ENCODE measurements at places on chromosomes 5 and 9.

- DNase-seq: no peak
Measured at GRCh38 chr5:146193285-146193684, 10.1 kb upstream of the RBM27 start.

DNA sequence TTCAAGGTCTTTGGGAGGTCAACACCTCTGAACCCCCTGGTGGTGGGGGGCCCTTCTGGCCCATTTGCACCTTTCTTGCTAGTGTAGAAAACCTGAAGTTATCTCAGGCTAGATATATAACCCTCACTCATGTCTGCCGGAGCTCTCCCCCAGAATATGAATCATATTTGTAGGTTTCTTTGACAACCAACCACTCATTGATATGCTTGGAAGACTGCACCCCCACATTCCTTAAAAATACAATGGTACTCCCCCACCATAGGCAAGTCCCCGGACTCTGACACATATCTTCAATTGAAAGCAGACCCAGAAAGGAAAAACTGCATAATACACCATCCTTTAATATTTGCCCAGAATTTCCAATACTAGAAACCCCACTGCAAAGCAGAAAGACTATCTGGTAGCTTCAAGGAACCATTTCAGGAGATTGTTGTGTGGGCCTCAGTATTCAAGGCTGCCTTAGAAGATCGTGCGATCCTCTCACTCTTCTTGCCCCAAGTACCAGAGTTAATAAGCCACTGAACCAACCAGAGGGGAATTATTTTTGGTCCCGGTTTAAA lies 978 bp upstream of the UBE2B start:
- DNase-seq: no peak

GRCh38 chr9:100449420-100449819 lies 22.5 kb downstream of the MSANTD3 start:
- no peak for DNase-seq

DNA sequence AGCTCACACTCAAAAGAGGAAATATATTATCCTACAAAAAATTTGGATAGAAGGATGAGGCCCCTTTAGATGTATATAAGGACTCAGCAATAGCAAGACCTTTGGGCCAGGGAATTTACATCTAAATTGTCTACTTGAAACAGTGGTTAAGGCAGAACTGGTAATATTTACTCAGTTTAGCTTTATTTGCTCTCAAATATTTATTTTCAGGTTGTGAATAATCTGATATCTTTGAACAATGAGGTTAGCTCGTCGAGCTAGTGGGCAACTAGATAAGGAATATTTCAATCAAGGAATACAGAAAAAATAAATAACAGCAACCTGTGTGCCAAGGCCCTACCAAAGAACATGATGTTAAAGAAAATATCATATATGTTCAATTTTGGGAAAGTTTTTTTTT lies 966.3 kb downstream of the DTWD2 start:
- no peak for DNase-seq

- no peak for DNase-seq
Measured at GRCh38 chr5:170306381-170306831, 8.8 kb upstream of the LCP2 start.

- no peak for DNase-seq
Measured at GRCh38 chr5:32369542-32370155, 56.9 kb upstream of the MTMR12 start.

GRCh38 chr9:109497226-109498153 lies 617 bp downstream of the PTPN3 start:
- peak; percentile 55 for DNase-seq

DNA sequence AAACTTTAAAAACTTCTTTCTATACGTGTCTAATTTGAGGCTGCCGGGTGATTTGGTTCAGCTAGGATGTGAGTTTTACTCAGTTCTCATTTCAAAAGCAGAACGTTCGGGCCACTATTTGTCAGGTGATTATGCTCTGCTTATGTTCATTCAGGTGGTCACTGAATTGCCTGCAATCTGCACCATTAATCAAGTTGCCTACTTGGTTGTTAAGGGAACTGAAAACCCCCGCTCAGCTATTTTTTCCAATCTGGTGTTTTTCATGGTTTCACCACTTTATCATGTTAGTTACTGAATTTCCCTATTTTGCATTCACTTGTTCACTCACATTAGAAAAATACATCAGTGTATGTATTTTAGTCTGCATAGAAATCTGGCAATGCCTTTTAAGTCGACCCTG lies 523.0 kb downstream of the CSNK1G3 start:
- DNase-seq: no peak

DNA sequence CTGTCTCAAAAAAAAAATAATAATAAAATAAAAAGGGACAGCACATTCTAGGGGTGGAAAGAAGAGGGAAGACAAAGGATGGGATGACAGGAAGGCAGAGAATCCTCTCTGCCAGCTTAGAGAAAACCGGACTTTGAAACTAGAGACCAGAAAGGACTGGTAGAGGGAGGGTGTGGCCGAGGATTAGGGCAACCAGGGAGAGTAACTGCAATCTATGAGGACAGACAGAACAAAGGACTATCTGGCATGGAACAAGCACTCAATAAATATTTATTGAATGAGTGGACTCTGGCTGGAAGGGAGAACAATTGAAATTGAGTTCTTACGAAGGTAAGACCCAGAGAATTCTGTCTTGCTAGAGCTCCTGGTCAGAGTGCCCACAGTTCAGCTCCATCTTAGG lies 2.4 kb downstream of the GBA2 start:
- DNase-seq: peak; percentile 74

- no peak for DNase-seq
Measured at GRCh38 chr9:7859701-7860334, 60.2 kb upstream of the DMAC1 start.

DNA sequence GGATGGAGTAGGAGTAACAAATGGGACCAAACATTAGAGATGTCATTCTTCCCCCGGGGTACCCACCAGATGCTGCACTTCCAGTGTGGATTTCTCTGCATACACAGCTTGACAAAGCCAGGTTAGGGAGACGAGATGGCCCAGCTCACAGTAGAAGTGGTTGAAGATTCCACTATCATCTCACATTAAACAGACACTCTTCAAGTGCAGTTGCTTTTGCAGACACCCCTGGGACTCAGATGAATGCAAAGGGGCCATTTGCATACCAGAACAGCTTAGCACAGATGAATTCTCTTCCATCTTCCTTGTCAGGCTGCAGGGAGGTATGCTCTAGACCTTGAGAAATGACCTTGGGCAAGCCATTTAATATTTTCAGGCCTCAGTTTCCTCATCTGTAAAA lies 12.6 kb upstream of the C5orf58 start:
- no peak for DNase-seq

- DNase-seq: no peak
Measured at GRCh38 chr5:176391999-176392398, 3.4 kb downstream of the HIGD2A start.

GRCh38 chr5:146426305-146426704 lies 20.8 kb upstream of the TCERG1 start:
- no peak for DNase-seq

DNA sequence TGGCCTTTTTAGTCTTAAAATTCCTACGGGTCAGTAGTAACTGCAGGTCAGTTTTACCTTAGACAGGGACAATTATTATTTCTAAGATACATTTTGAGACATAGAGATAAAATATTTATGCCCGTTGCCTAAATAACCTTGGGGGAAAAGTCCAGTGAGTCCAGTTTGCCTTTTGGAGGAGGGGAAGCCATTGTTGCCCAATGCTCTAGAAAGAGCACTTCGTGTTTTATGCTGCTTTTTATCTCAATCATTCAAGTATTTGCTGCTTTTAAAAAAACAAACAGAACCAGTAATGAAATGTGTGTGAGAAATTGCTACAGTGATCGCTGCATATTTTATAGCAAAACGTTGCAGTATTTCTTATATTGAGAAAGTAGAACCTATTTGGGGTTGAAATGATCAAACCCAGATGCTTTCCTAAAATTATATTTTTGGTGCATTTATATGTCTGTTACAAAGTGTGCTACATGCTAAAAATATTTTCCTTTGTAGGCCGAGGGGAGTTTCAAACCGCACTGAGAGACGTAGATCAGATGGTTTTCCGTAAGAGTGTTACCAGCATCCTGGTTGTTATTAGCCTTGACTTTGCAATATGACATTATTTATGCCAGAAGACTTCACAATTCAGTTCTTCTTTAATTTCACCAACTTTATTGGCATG lies 266.8 kb downstream of the AOPEP start:
- DNase-seq: no peak

GRCh38 chr9:14500705-14501104 lies 186.8 kb upstream of the NFIB start:
- DNase-seq: no peak

DNA sequence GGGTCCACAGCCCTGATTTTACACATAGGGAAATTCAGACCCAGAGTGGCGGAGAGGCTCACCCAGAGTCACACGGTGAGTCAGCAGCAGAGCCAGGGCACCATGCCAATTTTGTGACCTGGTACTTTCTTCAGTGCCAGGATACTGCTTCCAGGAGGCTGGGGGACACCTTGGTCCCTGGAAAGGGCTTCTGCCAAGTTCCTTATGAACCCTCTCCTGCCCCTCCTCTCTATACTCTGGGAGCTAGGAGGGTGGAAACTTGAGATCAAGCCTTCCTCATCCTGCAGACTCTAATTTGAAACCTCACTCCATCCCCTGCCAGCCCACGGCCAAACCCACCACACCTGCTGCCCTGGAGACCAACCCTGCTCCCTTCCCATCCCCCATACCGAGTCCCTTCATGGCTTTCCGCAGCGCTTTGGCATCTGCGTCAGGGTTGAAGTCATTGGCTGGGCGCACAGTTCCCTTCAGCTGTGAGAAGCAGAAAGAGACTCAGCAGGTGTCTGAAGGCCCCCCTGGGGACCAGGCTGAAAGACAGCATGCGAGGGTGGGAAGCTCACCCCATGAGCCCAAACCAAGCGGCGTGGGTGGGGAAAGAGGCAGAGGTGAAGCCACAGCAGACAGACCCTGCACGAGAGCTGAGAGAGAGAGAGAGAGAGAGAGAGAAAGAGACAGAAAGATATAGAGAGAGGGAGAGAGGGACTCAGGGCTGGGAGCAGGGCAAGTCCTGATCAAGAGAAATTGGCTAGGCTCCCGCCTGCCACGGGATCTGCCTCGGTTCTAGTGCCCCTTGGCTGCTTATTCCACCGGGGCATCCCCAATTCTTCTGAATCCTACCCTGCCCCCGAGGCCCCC lies 33.5 kb downstream of the ANXA6 start:
- DNase-seq: peak; percentile 53

DNA sequence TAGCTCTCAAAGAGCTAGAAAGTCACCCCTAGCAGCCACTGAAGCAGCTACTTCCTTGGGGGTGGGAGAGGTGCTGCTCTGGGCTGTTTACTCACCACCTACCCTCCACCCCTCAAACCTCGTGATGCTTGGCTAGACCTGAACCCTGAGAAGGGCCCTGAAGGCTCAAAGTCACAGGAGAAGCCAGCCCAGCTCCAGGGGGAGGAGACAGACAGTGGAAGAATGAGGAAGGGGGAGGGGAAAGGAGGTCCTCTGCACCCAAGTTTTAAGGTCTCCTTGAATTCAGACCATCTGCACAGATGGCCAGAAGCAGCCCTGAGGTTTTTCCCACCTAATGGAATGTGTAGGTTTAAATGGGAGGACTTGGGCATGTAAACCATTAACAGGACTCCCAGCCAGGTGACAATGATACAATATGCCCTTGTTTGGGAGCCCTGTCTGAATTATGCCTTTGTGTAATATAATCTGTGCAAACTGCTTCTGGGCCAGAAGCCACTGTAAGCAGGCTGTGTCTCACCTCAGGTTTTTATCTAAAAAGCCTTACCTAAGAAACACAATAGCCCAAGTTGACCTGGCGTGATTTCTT lies 180.5 kb downstream of the PIK3R1 start:
- peak; percentile 12 for DNase-seq

DNA sequence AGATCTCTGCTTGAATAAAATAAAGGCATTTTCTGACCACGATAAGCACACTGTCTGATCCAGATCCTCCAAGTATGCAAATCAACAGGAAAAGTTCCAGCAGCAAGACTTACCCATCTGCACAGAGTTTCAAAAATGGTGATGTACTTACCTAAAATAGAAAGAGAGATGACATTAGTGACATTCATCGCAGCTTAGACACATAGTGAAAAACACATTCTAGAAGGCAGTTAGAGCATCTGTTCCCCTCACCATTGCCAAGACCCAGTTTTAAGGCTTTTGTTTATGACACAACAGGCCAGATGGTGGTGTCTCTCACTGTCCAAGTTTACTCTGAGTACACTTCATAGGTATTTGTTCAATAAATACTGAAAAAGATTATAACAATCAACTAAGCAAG lies 207.7 kb downstream of the PDE4D start:
- DNase-seq: no peak

DNA sequence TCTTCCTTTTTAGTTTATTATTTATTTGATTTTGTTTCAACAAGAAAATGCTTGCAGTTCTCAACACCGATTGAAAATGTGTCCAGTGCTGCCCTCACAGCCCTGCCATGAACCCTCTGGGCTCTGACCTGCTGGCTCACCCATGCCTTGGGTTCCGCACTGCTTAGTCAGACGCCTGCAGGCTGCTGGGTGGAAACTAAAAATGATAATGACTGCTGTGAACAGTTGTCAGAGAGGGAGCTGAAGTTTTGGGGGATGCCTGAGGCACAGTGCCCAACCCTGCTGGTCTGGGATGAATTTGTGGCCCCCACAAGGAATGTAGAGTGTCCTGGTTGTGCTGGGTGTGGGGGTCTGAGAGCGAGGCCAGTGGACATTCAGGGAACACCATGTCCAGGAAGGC lies 22.2 kb upstream of the CFAP157 start:
- DNase-seq: peak; percentile 33

DNA sequence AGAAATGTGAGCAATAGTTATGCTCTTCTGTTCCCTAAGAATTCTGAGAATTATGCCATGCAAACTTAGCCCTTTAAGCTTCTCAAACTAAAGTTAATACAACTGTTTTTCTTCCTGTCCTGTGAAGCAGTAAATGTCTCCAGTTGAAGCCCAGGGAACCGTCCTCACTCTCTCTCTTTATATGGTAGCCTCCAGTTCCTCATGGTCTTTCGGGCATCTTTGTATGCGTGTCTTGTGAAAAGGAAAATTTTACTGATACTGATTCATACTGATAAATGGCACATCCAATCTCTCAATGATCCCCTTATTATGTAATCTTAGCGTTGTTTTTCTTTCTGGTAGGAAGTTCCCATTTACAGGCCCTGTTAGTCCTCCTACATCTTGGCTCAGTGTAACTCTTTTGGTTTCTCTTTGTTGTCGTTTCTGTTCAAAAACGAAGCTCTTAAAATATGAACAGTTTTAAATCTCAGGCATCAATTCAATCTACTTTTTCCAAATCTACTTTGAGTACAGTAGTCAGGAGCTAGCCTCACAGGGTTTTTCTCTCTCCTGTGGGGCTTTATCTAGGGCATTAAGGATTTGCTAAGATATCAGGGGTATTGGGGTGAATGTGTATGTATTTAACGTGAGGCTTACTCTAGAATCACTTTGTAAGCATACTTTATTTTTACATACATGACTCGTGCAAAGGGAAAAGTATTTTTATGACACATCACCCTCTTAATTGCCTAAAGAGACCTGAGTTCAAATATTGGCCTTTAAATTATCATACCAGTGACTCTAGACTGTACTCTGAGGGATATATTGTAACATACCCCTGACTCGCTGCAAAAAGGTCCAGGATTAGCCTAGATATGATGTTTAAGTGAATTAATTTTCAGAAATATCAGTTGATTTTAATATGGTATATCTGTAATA lies 258.0 kb downstream of the NR3C1 start:
- DNase-seq: no peak

GRCh38 chr9:93200989-93201334 lies 17.0 kb downstream of the WNK2 start:
- no peak for DNase-seq

- DNase-seq: no peak
Measured at GRCh38 chr9:133741716-133742115, 3.6 kb upstream of the SARDH start.
